Stimulated activated CD8-positive, alpha-beta memory T cell treated with anti-CD3 and anti-CD28 coated beads, Interleukin-4, amount 100 ng/mL, for 1 hour (primary cell): ENCODE measurements at places on chromosomes 3 and 15.

DNA sequence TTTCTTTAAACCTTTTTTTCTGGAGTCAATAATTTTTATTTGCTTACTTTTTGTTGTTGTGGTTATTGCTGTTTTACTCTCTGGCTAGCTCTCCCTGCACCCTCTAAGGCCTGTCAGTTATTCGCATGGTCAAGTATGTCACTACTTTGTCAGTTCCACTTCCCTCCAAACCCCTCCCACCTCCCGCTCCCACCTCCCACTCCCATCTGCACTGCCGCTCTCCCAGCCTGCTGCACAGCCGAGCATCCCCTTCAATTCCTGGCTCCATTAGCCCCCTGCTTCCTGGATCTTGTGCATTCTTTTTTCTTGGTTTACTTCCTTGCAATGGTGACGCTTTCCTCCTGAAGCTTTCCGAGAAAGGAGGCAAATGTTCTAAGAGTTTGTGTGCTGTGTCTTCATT is 218.0 kb downstream of the XXYLT1 start:
- DNase-seq, result no peak

DNA sequence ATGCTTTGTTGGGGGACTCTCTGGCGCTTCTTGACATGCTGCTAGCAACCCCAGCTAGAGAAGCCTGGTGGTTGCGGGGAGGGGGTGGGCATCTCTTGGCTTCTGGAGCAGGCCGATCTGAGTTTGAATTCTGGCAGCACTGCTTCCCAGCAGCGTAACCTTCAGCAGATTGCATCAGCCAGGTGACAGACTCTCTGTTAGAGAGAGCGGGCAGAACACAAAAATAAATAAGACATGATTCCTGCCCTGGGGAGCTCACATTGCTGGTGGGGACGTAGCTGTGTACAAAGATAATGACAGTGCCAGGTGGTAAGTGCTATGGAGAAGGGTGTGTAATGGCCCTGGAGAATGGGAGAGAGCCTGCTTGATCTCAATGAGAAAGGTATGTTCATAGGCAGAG is 87.4 kb downstream of the THSD4 start:
- DNase-seq, result no peak

GRCh38 chr3:37266809-37267208 is 92.4 kb upstream of the LRRFIP2 start:
- DNase-seq, result no peak

- no peak for DNase-seq
Measured at GRCh38 chr3:128515967-128516366, 23.0 kb upstream of the GATA2 start.

DNA sequence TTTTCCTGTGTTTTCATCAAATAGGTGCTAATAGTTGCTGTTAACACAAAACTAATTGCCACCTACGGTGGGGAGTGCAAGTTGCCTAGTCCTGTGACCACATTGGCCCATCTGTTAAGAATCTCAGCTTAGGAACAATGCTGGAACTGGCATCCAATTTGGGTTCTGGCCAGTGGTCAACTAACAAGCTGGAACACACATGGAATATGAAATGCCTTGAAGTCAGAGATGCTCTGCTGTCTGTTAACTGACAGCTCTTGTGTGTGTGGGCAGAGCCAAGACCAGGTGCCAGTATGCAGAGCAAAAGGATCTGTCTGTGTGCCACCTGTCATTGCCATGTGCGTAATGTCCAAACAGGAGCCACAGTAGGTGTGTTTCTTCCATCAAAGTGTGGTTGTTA is 460.8 kb downstream of the ROBO2 start:
- no peak for DNase-seq

- no peak for DNase-seq
Measured at GRCh38 chr15:88878720-88879184, 16.6 kb downstream of the HAPLN3 start.

GRCh38 chr3:120470870-120471269 is 20.1 kb upstream of the FSTL1 start:
- no peak for DNase-seq

DNA sequence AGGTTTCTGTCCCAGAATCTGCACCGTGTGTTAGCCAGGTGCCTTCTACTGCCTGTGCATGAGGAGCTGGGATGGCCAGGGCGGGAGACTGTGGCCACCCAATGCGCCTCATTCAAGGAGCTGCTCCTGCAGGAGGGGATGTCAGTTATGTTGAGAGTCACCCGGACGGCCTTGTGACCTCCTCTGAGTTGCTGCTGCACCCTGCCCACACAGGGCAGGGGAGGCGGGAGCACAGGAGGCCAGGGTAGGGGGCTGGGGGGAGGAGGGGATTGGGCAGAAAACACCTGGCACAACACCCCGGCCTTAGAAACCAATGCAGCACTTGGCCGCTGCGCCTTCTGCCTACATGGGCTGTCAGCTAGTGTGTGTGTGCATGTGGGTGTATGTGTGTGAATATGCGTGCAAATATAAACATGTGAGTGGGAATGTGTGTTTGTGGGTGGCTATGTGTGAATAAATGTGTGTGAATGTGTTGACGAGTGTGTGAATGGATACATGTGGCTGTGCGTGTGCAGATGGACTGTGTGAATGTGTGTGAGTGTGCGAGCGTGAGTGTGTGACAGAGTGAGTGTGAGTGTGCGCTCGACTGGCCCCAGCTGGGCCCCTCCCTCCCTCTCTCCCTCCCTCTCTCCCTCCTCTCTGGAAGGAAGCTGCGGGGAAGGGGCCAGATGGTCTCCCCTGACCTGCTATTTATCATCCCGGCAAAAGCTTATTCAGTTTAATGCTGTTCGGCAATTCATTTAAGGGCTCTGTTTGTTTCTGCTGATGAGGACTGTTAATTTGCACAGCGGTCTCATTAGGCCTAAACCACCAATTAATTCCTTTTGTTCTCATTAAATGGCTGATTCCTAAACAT is 106.9 kb downstream of the TLE3 start:
- no peak for DNase-seq

DNA sequence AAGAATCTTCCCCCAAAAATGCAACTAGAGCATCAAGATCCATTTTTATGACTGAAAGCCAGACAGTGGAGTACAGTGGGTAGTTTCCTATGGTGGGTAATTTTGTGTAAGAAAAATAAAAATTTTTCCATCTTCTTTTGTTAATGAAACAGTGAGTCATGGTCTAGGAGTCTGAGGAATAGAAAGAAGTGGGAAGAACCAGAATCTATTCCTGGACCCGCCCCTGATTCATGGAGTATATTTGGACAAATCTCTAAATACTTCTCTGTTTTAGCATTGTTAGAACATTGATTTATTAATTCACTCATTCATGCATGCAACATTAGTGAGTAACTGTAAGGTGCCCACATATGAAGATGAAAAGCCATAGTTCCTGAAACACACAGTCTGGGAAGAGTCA is 304.5 kb upstream of the GPR149 start:
- DNase-seq, result no peak

DNA sequence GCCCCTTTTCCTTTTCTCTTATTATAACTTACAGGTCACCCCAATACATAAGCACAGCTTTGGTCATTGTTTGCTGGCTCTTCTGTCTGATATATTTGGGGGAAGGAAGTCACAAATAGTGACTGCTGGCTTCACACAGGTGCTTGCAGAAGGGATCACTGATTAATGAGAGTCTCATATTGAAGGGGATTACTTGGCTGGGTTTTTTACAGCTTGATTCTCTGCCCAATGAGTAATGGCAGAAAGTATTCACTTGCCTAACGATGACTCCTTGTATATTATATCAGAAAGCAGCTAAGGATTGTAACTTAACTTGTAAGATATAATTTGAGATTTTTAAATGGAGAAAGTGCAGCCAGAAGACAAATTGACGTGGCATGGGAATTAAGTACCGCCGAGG is 119.3 kb upstream of the PFN2 start:
- DNase-seq, result no peak

DNA sequence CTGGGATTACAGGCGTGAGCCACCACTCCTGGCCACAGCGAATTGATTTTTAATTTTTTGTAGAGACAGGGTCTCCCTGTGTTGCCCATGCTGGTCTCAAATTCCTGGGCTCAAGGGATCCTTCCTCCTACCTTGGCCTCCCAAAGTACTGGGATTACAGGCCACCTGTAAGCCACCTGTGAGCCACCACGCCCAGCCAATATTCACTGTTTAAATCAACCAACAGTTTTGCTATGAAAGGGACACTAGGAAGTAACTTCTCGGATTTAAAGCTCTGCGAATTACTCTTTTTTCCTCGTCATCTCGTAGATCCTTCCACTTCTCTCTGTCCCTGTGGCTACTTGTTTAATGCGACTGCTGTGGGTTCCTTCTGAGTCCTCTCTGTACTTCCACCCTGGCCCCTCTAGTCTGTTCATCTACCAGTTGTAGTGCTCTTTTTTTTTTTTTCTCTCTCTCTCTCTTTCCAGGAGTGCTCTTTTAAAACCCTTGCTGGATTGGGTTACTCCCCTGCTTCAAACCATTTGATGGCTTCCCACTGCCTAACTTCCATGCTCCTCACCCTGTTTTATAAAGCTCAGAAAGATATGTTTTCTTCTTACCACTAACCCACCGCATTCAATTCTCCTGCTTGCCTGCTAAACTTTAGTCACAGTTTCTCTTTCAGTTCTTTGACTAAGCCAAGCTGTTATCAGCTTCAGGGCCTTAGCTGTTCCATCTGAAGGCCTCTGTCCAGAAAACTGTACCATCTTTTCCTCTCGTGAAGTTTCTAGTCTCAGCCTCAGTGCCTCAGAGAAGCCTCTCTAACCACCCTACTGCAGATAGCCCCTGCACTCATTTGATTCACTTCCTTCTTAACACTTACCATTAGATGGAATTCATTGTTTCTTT is 12.4 kb downstream of the RTF1 start:
- DNase-seq, result no peak

- no peak for DNase-seq
Measured at GRCh38 chr15:49187549-49188245, 17.6 kb downstream of the GALK2 start.

DNA sequence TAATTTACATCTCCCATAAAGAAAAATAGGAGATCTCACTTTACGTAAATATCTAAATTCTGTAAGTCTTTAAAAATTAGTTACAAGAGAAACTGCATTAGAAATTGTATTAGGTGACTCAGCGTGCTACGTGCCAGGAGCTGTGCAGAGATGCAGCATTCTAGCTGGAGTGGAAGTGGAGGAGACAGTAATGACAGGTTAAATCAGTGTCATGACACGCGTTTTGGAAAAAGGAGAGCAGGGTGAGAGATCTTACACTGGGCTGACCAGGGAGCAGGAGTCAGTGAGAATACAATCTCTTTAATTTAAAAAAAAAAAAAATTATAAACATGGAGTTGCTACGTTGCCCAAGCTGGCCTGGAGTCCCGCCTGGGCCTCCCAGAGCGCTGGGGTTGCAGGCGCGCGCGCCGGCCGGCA is 635 bp downstream of the TUBGCP5 start:
- no peak for DNase-seq

DNA sequence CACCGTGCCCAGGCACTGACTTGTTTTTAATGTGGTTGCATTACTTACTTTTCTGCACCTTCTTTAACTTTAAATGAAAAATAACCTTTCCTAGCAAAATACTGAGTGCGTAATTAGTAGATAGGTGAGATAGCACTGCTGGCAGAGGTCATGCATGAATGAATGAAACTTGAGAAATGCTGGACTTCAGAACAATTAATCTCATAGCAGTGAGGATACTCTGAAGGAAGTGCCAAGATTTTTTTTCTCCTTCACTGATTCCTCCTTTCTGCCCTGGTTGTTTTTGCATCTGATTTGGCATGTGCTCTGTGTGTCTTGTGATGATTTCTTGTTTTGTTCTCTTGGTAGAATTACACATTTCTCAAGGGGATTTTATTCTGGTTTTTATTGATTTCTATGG is 378.9 kb downstream of the PTPRG start:
- no peak for DNase-seq

- DNase-seq, result no peak
Measured at GRCh38 chr3:167742338-167742737, 6.8 kb downstream of the SERPINI1 start.

DNA sequence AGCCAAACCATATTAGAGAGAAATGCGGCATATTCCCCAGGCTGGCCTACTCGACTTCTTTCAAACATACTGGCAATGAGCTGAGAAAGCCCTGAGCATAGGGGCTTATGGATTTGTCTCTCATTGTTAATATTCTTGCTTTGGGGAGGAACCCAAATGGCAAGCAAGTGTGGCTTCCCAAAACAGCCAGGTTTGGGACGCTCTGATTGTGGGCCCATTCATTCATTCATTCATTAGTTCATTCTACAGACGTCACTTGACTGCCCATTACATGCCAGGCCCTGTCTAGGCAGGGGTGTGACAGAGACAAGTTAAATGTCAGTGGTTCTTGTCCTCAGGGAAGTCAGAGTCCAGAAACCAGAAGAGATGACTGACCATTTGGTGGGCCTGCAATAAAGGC is 77.4 kb upstream of the THBS1 start:
- DNase-seq, result no peak

GRCh38 chr3:61768284-61769037 is 207.1 kb downstream of the PTPRG start:
- DNase-seq, result no peak

GRCh38 chr3:62332835-62333244 is 40.5 kb downstream of the FEZF2 start:
- no peak for DNase-seq

DNA sequence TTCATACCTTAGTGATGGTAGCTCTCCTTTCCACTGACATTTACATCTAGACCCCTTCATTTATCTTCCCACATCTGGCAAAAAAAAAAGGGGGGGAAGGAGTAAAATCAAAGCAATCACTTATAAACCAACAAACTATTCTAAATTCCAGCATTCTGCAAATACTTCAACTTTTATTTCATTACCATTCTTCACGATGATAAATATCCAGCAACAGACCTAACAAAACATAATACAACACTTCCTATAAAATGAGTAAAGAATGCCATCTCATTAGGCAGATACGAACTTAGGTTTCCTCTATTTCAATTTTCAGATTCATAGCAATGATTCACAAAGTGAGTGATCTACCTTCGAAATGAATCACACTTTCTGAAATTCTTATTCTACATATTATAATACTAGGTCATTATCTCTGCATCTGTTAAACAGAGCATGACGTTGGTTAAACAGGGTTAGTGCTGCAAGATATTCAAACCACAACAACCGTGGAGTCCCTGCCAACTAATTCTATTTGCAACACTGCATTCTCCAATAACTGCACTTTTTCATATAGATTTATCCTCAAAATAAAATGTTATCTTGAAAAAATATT is at the start of gene LRRFIP2:
Gene LRRFIP2 (minus strand): TSS at position 51 of the 595 bp plus-strand sequence. CDS start 25,599 bp downstream, outside the sequence.
- no peak for DNase-seq

GRCh38 chr15:101578443-101578894 is 73.7 kb downstream of the TM2D3 start:
- no peak for DNase-seq
